AG04449 (cell line): ENCODE measurements at places on chromosomes 13 and 19.

DNA sequence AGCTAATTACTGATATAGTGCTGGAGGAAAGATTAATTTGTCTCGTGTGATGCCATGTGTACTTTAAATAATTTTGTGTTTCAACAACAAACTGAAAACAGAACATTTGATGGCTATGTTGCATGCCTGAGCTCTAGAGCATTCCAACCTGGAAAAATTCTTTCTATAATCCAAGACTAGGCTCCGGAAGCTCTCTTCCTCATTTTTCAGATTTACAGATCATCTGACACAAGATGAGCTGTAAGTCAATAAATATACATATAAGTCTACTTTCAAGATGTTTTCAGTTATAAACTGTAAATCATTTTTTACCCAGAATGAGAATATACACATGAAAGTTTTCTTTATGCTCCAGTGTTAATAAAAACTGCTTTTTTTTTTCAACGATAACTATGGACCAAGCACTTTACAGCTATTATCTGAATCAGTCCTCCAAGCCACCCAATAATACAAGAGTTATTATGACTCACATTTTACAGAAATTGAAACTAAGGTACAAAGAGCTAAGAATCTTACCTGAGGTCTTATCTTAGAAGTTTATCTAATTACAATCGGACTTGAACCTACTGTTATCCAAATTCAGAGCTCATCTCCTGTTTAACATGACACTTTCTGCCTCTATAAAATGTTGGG lies 6.4 kb upstream of the FOXO1 start:
- DNase-seq = no peak

DNA sequence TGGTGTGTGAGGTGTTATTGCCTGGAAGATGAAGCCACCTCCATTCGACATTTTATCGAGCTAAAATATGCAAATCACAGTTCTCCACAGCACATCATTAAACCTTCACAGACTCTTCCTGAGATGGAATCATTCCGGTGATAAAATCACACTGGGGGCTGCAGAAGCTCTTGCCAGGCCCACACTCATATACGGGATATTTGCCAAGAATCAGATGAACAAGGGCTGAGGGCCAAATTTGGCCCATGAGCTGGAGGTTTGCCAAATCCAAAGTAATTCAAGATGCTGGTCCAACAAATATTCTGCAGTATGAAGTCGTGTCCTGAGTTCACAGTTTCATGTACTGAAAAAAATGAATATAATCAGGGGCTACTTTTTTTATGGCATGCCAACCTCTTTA lies 16.7 kb upstream of the RXFP2 start:
- no peak for DNase-seq

DNA sequence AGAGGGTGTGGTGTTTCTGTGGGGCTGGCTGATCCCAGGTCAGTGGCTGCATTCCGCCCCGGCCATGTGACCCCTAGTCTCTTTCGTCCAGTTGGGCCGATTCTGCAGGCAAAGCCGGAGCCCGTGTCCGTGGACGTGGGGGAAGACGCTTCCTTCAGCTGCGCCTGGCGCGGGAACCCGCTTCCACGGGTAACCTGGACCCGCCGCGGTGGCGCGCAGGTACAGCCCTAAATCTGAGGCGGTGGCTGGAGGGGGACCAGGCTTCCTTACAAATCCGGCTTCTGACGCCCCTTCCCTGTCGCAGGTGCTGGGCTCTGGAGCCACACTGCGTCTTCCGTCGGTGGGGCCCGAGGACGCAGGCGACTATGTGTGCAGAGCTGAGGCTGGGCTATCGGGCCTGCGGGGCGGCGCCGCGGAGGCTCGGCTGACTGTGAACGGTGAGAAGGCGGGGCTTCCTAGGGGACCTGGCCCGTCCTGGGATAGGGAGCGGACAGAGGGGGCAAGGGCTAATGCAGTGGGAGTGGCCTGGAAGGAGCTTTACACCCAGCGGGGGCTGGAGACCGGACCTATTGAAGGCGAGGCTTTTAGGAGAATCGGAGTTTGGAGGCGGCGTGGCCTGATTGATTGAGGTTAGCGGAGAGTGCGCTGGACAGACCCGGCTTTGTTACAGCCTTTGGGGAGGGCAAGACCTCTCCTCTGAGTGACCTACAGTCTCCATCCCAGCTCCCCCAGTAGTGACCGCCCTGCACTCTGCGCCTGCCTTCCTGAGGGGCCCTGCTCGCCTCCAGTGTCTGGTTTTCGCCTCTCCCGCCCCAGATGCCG lies 4.3 kb downstream of the KIRREL2 start:
- no peak for DNase-seq

DNA sequence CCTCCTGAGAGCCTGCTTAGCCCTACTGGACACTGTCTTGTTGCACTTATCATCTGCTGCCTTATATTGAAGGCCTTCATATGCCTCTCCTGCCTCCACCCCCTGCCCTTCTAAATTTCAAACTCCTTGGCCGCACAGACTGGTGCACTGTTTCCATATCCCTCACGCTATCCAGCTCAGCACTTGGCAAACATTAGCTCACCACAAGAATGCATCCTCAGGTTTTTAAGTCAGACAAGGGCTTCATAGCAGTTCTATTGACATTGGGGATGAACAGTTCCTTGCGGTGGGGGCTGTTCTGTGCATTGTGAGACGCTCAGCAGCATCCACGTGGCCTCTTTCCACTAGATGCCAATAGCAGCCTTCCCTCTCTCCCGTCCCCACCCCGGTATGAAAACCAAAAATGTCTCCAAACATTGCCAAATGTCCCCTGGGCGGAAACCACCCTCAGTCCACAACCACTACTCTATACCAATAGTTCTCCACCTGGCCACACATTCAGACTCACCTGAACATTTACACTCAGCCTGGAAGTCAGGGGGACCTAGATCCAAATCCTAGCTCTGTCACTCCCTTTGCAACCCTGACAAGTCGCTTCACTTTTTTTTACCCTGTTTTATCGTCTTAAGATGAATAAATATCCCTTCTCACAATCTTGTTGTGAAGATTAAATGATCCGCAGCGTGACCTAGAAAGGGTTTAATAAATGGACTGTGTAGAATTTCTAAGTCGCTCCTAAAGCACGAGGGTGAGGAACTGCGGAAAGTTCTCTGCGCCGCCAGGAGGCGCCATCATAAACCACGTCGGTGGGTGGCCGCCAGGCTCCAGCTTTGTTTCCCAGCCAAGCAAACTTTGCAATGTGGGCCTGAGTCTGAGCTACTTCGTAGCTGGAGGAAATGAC lies 3.6 kb upstream of the CEACAM3 start:
- no peak for DNase-seq

GRCh38 chr13:45206340-45206739 lies 5.5 kb upstream of the KCTD4 start:
- DNase-seq = peak; percentile 82

DNA sequence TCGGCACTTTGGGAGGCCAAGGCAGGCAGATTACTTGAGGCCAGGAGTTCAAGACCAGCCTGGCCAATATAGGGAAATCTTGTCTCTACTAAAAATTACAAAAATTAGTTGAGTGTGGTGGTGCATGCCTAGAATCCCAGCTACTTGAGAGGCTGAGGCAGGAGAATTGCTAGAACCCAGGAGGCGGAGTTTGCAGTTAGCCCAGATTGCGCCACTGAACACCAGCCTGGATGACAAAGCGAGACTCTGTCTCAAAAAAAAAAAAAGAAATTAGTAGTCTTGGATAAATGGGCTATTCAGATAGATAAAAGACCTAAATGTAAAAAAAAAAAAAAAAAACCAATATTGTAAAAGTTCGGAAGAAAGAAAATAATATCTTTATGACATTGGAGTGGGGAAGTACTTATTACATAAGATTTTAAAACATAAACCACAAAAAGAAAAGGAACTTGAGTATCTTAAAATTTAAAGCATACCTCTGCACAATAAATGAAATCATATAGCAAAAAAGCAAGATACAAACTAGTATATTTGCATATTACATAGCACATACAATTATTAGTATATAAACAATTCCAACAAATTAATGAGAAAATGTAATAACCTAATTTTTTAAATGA lies 26.7 kb upstream of the RNASEH2B start:
- DNase-seq = no peak

GRCh38 chr19:4012092-4012974 lies 4.8 kb downstream of the PIAS4 start:
- DNase-seq = no peak

DNA sequence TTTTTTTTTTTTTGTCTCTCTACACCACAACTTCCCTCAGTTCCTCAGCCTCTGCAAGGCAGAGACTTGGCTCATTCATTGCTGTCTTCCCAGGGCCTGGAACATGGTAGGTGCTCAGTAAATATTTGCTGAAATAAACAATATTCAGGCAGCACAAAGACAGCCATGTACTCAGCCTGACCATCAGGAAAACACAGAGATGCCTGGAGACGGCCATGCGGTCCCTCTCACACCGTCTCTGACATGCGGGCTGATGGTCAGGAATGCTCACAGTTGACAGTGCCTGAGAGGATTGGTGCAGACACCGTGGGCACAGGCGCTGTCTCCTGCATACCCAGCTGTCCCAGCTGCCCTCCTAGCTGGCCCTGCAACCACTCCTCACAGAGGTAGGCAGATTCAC lies 924 bp downstream of the PRAM1 start:
- no peak for DNase-seq

DNA sequence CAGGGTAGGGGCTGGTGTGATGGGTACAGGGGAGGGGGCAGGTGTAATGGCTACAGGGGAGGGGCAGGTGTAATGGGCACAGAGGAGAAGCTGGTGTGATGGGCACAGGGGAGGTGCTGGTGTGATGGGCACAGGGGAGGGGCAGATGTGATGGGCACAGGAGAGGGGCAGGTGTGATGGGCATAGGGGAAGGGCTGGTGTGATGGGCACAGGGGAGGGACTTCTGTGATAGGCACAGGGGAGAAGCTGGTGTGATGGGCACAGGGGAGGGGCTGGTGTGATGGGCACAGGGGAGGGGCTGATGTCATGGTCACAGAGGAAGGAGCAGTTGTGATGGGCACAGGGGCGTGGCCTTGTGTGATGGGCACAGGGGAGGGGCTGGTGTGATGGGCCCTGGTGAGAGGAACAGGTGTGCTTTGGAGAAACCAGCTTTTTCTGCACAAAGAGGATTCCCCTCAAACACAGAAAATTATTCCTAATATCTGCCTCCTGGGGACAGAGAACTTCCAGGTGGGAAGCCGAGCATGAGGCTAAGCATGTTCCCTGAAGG lies 38.6 kb upstream of the POP4 start:
- no peak for DNase-seq

GRCh38 chr19:51590441-51590840 lies 19.4 kb downstream of the ZNF175 start:
- DNase-seq = no peak

- no peak for DNase-seq
Measured at GRCh38 chr19:17105556-17105955, 30.0 kb downstream of the MYO9B start.
